Spleen (tissue), 13 donors: ENCODE measurements at places on chromosomes 12 and 14. TPM values are rescaled to one million over a fixed set of nuclear protein-coding genes. Genes with fewer than 3 reads are reported as not detected.

DNA sequence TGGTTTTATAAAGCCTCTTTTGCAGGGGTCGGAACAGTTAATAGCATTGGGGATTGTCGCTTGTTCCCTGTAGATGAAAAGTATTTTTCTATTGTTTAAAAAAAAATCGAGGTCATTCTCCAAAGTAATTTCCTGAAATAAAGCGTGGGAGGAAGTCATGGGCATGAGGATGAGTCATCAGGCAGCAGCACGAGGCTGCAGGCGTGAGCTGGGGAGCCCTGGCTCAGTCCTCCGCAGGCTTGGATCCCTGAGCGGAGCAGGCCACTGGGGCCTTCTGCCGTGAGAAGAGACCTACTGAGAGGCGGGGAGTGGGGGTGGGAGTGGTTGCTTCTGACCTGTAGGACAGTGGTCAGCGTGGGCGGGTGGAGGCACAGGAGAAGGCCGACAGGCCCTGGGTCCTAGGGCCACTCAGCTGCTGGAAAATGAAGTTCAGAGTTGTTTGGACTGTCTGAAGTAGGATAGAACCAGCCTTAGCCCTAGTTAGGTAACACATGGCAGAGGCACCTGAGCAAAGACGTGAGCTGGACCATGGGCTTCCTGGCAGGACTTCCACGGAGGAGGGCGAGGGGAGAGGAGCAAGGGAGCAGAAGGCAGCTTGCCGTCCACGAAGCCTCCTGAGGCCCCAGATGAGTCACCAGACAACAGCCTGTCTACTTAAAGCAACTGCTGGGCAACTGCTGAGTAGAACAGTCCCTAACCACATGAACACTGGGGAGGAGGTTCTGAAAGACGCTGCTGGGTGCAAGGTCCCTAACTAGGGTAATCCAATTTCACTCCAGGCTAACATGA lies 21.1 kb upstream of the LGALS3 start:
- DNase-seq: peak; percentile 90
- H3K4me3 ChIP-seq: no peak overlapping the region
- no peaks in the 10 kb centered on the region for H3K36me3 ChIP-seq
- H3K27me3 ChIP-seq: no peaks in the 10 kb centered on the region

DNA sequence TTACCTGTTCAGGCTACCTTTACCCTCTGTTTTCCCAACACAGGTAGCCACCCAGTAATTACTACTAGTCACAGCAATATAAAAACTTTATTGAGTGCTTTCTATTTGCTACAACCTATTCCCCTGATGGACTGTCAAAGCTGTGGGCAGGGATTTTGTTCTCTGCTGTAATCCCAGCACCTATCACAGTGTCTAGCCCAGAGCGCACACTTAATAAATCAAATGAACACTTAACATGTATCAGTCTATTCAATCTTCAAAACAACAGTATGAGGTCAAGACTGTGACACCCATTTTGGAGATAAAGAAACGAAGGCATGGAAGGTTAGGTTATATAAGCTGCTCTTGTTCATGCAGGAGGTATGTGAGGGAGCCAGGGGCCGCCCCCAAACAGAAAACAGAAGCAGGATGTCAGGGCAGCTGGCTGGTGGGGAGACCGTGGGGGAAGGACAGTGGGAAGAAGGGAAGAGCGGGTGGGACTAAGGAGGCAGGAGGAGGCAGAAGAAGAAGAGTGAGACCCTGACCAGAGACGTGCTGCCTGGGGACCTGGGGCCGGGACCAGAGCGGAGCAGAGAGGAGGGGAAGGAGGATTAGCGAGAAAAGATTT lies 1.7 kb downstream of the TNFRSF1A start:
- H3K36me3 ChIP-seq: no peaks in the 10 kb centered on the region
- H3K27ac ChIP-seq: peak overlapping the region; percentile 96
- DNase-seq: peak; percentile 83

The ITGB7 gene
- total RNA-seq: 48.7 TPM

The GPR68 gene
- 3.4 TPM for total RNA-seq

DNA sequence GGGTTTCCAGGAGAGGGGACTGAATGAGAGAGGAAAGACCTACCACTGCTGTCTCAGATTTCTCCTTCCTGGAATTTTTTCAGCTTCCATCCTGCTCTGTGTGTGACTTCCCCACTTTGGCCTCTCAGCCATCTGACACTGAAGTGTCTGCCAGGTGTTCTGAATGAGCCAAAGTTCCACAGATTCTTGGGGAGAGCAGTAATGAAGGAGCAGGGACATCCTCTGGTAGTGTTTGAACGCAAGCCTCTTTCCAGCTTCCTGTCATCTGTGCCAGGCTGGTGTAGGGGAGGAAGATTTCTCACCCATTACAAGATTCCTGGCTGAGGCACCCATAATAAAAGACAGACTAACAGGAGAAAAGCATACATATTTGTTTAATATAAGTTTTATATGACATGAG lies 141.7 kb upstream of the NRXN3 start:
- no peak for DNase-seq
- H3K4me3 ChIP-seq: no peak overlapping the region
- H3K27me3 ChIP-seq: peaks cover 42% of the 10 kb centered on the region
- H3K27ac ChIP-seq: no peak overlapping the region

The IRAK3 gene
- total RNA-seq: 157 TPM

The PCED1B gene
- 27.9 TPM for total RNA-seq

DNA sequence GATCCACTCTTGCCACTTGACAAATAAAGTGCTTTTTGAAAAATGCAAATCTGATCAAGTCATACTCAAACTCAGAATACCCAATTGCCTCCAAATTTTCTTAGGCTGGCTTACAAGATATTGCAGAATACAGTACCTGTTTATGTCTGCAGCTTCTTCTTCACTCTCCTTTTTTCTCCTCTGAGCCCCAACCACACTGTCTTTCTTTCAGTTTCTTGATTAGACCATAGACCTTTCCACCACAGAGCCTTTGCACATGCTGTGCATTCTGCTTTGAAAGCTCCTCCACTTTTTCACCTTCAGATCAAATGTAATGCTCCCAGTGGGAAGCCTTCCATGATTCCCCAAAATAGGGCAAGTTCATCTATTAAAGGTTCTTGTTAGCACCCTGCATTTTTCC lies 13.9 kb upstream of the GYS2 start:
- no peaks in the 10 kb centered on the region for H3K27me3 ChIP-seq
- no peak overlapping the region for H3K4me3 ChIP-seq
- no peaks in the 10 kb centered on the region for H3K36me3 ChIP-seq
- H3K27ac ChIP-seq: no peak overlapping the region
- peaks cover 20% of the 10 kb centered on the region for H3K4me1 ChIP-seq

GRCh38 chr12:52385226-52385702 lies at the start of gene KRT84:
Gene KRT84 (minus strand): TSS chr12:52385652. CDS start chr12:52385585, 67 bp downstream.
- peak; percentile 46 for DNase-seq
- H3K4me1 ChIP-seq: no peaks in the 10 kb centered on the region
- H3K27ac ChIP-seq: no peak within 1 kb of the TSS
- H3K4me3 ChIP-seq: no peak within 1 kb of the TSS

GRCh38 chr14:91326514-91327249 lies 82.2 kb upstream of the GPR68 start:
- peaks cover 26% of the 10 kb centered on the region for H3K36me3 ChIP-seq
- peak overlapping the region; percentile 94 for H3K27ac ChIP-seq
- no peak overlapping the region for H3K4me3 ChIP-seq
- DNase-seq: peak; percentile 43

GRCh38 chr12:20142956-20143355 lies 225.4 kb upstream of the PDE3A start:
- no peaks in the 10 kb centered on the region for H3K4me1 ChIP-seq
- no peaks in the 10 kb centered on the region for H3K36me3 ChIP-seq
- no peak overlapping the region for H3K4me3 ChIP-seq
- H3K27me3 ChIP-seq: no peaks in the 10 kb centered on the region
- H3K27ac ChIP-seq: no peak overlapping the region

DNA sequence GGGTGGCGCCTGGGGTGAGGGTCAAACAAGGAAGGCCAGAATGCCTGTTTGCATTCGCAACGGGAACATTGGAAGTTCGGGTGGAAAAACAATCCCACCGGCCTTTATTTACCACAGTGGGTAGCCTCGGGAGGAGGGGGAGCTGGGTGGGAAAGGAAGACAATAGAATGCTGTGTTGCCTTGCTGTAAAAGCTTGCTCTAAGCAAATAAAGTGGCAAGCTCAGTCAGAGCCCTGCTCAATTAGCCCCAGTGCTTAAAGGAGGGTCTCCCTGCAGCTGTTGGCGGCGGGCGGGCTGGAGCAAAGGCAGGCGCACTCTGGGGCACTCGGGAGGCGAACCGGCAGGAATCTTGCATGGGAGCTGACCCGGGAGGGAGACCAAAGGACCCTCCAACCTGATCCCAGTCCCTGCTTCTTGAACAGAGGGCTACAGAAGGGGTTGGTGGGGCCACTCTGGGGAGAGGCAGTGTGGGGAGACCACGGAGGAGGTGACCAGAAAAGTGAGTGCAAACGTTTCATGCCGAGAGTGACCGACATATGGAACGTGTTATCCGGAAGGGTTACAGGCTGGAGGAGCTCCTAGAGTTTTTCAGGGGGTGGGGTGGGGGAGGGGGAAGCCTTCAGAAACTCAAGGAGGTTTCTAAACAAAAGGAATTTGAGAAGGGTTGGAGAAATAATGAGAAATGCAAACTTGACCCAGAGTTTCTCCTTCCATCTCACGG lies 48.5 kb downstream of the NTF3 start:
- no peaks in the 10 kb centered on the region for H3K36me3 ChIP-seq
- peaks cover 20% of the 10 kb centered on the region for H3K27me3 ChIP-seq
- H3K4me1 ChIP-seq: peaks cover 10% of the 10 kb centered on the region
- no peak overlapping the region for H3K27ac ChIP-seq

GRCh38 chr14:69845787-69846186 lies 33.4 kb upstream of the SMOC1 start:
- DNase-seq: no peak
- H3K4me3 ChIP-seq: no peak overlapping the region
- H3K4me1 ChIP-seq: no peaks in the 10 kb centered on the region
- H3K27ac ChIP-seq: no peak overlapping the region
- H3K36me3 ChIP-seq: no peaks in the 10 kb centered on the region

GRCh38 chr12:65188179-65188701 lies 18.9 kb downstream of the LEMD3 start:
- DNase-seq: no peak
- H3K36me3 ChIP-seq: no peaks in the 10 kb centered on the region
- peak overlapping the region; percentile 47 for H3K27ac ChIP-seq
- H3K27me3 ChIP-seq: no peaks in the 10 kb centered on the region

DNA sequence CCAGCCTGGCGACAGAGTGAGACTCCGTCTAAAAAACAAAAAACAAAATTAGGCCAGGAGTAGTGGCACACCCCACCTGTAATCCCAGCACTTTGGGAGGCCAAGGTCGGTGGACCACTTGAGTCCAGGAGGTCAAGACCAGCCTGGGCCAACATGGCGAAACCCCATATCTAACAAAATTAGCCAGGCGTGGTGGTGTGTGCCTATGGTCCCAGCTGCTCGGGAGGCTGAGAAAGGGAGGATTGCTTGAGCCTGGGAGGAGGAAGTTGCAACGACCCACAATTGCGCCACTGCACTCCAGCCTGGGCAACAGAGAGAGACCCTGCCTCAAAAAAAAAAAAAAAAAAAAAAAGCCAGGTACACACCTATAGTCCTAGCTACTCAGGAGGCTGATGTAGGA lies 37.0 kb downstream of the KDM2B start:
- DNase-seq: no peak
- H3K27ac ChIP-seq: no peak overlapping the region
- H3K36me3 ChIP-seq: peaks cover 5% of the 10 kb centered on the region
- peaks cover 9% of the 10 kb centered on the region for H3K4me1 ChIP-seq
- no peak overlapping the region for H3K4me3 ChIP-seq
- no peaks in the 10 kb centered on the region for H3K27me3 ChIP-seq

DNA sequence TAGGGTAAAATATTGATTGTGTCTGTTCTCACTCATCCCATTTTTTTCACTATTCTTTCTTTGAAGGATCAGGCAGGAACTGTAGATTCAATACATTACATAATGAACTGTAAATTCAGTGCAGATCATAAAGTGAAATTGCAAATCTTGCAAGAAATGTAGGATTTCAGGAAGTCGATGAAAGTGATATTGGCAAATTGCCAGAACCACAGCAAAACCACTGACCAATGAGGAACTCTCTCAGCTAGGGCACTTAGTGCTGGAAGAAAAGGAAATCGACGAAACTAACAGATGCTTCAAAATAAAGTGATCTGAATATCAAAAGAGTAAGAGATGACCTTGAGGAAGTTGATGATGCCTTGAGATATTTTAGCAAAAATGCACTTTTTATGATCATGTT lies 157.6 kb downstream of the AACS start:
- H3K27me3 ChIP-seq: peaks cover 39% of the 10 kb centered on the region
- no peaks in the 10 kb centered on the region for H3K36me3 ChIP-seq
- no peaks in the 10 kb centered on the region for H3K4me1 ChIP-seq
- H3K27ac ChIP-seq: no peak overlapping the region
